H1 (cell line): ENCODE measurements at places on chromosomes 16 and 17. TPM values are rescaled to one million over a fixed set of nuclear protein-coding genes. Genes with fewer than 3 reads are reported as not detected.

The NACA2 gene
- polyA plus RNA-seq, result not detected in 2 replicates

The NRN1L gene
- 35.2 and 49.3 TPM in 2 replicates for polyA plus RNA-seq

The PRR15L gene
- polyA plus RNA-seq, result 1.1 TPM in 2 replicates

The TMEM100 gene
- polyA plus RNA-seq, result 0.25 and 0.36 TPM in 2 replicates

The NPIPB6 gene
- 0.69 and 0.83 TPM in 2 replicates for polyA plus RNA-seq

The NTN3 gene
- polyA plus RNA-seq, result 0.30 and 0.74 TPM in 2 replicates

The NHLRC4 gene
- 0.60 and 0.72 TPM in 2 replicates for polyA plus RNA-seq

The SOX15 gene
- polyA plus RNA-seq, result 26.8 and 39.8 TPM in 2 replicates

The SDK2 gene
- polyA plus RNA-seq, result 4.1 and 5.9 TPM in 2 replicates

The KCNAB3 gene
- 1.7 and 2.8 TPM in 2 replicates for polyA plus RNA-seq

The ZFPM1 gene
- 0.74 and 1.4 TPM in 2 replicates for polyA plus RNA-seq

The INCA1 gene
- 0.80 and 0.89 TPM in 2 replicates for polyA plus RNA-seq

The CLEC18A gene
- polyA plus RNA-seq, result 1.3 and 1.9 TPM in 2 replicates

The CDT1 gene
- polyA plus RNA-seq, result 76.7 and 141 TPM in 2 replicates

The MYL4 gene
- 0.12 and 0.13 TPM in 2 replicates for polyA plus RNA-seq

The VTN gene
- polyA plus RNA-seq, result 0.18 and 0.38 TPM in 2 replicates

The LDHD gene
- 18.2 and 43.1 TPM in 2 replicates for polyA plus RNA-seq

The ZSCAN10 gene
- 314 and 488 TPM in 2 replicates for polyA plus RNA-seq

The FBXL16 gene
- polyA plus RNA-seq, result 12.8 and 21.9 TPM in 2 replicates

The DBNDD1 gene
- polyA plus RNA-seq, result 92.6 and 128 TPM in 2 replicates

The IFI35 gene
- polyA plus RNA-seq, result 4.7 and 4.9 TPM in 2 replicates

The C16orf74 gene
- 9.3 and 13.4 TPM in 2 replicates for polyA plus RNA-seq

The TOP2A gene
- 40.6 and 83.1 TPM in 2 replicates for polyA plus RNA-seq
